ENCODE measurements at places on chromosomes 3 and 15.

DNA sequence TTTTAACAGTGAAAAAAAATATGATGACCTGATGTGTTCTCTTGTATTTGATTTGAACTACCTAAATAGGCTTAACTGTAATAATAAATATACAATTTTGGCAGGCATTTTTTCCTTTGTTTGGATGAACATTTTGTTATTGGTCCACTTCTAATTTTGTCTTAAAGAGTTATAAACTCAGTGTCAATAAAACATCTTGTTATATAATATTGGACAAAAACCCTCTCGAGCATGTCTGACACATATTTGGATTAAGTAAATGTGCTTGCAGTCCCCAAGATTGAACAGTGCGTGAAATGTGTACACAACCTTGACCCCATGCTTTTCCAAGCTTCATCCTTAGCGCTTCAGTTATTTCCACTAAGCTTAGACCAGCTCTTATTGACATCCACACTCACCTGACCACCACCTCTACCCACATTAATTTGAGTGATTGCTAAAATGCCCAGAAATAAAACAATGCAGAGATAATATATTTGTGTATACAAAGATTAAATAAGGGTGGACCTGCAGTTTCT lies 131.7 kb upstream of the ZBED2 start:
- no peak overlapping the region for H3K27ac ChIP-seq
- no peaks in the 10 kb centered on the region for H3K4me1 ChIP-seq
- no peak for DNase-seq
- H3K36me3 ChIP-seq, result no peaks in the 10 kb centered on the region
- H3K4me3 ChIP-seq, result no peak overlapping the region

DNA sequence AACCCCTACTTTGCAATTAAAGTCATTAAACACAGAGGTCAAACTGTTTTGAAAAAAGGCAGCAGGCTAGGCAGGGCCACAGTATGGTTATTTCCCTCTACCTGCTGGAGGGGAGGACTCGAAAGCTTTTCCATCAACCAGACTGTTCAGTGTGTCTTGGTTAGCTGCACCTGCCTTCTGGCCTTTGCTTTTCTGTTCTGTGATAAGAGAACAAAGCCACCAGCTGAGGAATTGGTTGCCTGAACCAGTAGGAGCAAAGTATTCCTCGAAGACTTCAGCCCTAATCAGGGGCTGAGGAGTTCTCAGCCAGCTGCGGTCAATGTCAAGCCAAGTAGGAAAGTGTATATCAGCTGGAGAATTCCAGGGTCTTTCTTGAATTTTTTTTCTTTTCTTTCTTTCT lies 132.5 kb downstream of the SOX2 start:
- H3K4me3 ChIP-seq, result no peak overlapping the region
- no peaks in the 10 kb centered on the region for H3K36me3 ChIP-seq
- no peak overlapping the region for H3K27ac ChIP-seq
- no peaks in the 10 kb centered on the region for H3K4me1 ChIP-seq

- H3K36me3 ChIP-seq, result no peaks in the 10 kb centered on the region
- peak overlapping the region; percentile 90 for H3K4me3 ChIP-seq
- H3K4me1 ChIP-seq, result peaks cover 4% of the 10 kb centered on the region
- H3K27ac ChIP-seq, result no peak overlapping the region
- DNase-seq, result no peak
- H3K27me3 ChIP-seq, result peaks cover 13% of the 10 kb centered on the region
Observed at GRCh38 chr15:68888419-68888818, 41.9 kb upstream of the SPESP1 start.

GRCh38 chr3:187265461-187265955 lies 26.0 kb downstream of the MASP1 start:
- H3K27ac ChIP-seq, result no peak overlapping the region
- H3K4me1 ChIP-seq, result no peaks in the 10 kb centered on the region
- H3K27me3 ChIP-seq, result peaks cover 40% of the 10 kb centered on the region
- no peaks in the 10 kb centered on the region for H3K36me3 ChIP-seq

- H3K36me3 ChIP-seq, result peaks cover 75% of the 10 kb centered on the region
- H3K27ac ChIP-seq, result no peak overlapping the region
- DNase-seq, result no peak
- H3K4me1 ChIP-seq, result peaks cover 7% of the 10 kb centered on the region
Observed at GRCh38 chr15:79884204-79884596, 12.6 kb downstream of the MTHFS start.

DNA sequence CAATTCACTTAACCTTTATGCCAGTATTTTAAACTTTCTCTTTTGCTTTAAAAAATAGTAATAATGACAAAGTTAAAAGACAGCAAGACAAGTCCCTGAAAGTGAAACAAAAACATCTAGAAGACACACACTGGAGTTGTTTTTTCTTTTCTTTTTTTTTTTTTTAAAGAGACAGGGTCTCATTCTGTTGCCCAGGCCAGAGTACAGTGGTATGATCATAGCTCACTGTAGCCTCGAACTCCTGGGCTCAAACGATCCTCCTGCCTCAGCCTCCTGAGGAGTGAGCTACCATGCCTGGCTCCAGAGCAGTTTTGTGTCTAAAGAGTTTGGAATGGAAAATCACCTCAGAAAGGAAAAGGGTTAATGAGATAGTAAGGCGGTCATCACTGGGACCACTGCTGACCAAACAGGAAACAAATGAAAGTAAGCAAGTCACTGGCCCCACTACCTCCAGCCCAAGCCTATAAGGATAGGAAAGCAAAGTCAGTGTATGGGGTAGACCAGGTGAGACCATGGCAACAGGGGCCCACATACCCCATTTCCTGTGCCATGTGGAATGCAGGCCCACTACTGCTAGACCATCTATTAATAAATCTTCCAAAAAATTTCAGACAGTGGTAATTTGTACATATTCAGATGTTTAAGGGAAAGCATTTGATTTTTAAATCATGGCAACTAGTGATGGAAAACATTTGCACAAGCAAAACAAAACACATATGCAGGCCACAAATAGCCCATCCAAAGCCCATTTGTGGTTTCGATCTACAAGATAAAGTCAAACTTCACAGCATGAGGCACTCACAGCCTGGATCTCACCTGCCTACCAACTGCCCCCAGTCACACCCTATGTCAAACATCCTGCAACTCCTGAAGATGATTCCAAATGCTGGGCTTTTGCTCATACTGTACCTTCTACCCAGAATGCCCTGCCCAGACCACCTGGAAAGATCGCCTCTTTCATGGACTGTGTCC lies 62.6 kb downstream of the OSBPL10 start:
- H3K36me3 ChIP-seq, result peaks cover 21% of the 10 kb centered on the region
- H3K4me1 ChIP-seq, result peaks cover 67% of the 10 kb centered on the region
- peak overlapping the region; percentile 77 for H3K4me3 ChIP-seq

GRCh38 chr3:49689046-49689907 lies at the start of the genes MST1 and RNF123:
TSS of gene MST1 (minus strand) at chr3:49689474. CDS start at chr3:49688691, 783 bp downstream.
TSS of gene RNF123 (plus strand) at chr3:49689557. CDS start at chr3:49691166, 1,609 bp downstream.
- peak within 1 kb of the TSS; percentile 99 for H3K27ac ChIP-seq
- DNase-seq, result peak; percentile 93

DNA sequence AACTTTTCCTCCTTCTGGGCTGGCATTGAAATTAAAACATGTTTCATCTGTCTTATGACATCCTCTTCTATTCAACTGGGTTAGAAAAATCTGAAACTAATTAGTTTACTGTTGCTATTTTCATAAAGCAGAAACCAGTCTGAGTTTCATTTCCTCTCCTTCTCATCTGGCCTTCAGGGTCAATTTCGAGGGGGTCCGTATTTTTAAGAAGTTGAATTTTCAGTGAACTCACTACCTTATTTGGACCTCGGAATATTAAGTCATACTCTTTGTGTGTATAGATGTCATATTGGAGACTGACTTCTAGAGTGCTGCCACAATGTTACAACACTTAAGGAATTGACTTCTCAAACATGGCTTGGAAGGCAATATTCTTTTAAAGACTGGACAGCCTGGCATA lies 485.9 kb downstream of the SQOR start:
- no peaks in the 10 kb centered on the region for H3K4me1 ChIP-seq
- no peak overlapping the region for H3K4me3 ChIP-seq
- DNase-seq, result no peak

DNA sequence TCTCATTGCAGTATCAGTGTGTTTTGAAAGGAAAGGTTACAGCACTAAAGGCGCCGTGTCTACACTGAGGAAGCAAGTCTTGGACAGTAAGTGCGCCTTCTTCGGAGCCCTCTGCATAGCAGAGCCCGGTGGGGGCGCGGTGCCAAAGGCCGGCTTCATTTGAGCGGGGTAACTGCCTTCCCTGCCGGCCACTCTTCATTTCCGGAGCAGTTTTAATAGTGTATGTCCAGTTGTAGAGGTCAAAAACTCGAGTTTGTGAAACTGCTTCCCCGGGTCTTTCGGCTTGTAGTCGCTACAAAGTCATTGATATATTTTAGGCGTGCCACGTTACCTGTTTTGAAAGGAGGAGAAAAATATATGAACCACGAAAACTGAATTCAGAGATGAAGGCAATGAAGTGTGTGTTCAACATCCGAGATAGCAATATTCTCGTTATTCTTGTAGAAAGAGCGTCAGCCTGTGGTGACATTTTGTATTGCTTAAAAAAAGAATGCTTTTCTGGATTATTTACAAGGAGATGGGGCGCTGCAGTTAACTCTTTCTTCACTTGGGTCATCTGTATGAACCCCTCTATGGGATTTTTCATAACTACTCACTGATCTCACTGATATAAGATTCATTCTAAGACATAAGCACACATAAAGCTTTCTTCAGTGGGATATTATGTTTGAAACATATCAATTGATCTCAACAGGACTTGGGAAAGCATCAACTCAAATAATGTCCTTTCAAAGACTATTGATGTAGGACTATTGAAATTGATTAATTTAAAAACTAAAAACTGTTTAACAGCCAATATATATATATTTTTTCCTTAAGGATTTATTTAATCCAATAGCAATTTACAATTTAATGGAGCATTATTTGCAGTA lies 3.0 kb downstream of the ALCAM start:
- DNase-seq, result peak; percentile 65
- H3K27me3 ChIP-seq, result peaks cover 6% of the 10 kb centered on the region
- H3K27ac ChIP-seq, result peak overlapping the region; percentile 100
- no peaks in the 10 kb centered on the region for H3K36me3 ChIP-seq
- peaks cover 43% of the 10 kb centered on the region for H3K4me1 ChIP-seq

GRCh38 chr3:62090066-62090465 lies 283.3 kb downstream of the FEZF2 start:
- no peaks in the 10 kb centered on the region for H3K4me1 ChIP-seq
- no peak for DNase-seq
- no peaks in the 10 kb centered on the region for H3K36me3 ChIP-seq
- no peak overlapping the region for H3K27ac ChIP-seq

DNA sequence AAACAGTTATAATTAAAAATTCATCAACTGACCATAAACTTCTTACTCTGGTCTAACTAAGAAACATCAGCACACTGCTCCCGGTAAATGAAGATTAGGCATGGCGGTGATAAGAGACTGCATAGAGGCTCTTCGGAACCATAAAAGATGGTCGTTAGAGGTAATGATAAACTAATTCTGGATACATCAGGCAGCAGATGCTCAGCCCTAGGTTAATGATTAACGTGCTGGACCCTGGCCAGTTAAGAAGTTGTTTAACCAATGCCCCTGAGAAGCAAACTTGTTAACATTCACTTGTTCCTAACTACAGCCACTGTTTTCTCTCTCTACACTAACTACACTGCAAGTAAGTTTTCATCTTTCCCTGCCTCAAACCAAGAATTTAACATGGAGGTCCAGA lies 111.5 kb downstream of the PDZRN3 start:
- no peak overlapping the region for H3K27ac ChIP-seq
- no peaks in the 10 kb centered on the region for H3K27me3 ChIP-seq
- no peak overlapping the region for H3K4me3 ChIP-seq
- DNase-seq, result no peak

DNA sequence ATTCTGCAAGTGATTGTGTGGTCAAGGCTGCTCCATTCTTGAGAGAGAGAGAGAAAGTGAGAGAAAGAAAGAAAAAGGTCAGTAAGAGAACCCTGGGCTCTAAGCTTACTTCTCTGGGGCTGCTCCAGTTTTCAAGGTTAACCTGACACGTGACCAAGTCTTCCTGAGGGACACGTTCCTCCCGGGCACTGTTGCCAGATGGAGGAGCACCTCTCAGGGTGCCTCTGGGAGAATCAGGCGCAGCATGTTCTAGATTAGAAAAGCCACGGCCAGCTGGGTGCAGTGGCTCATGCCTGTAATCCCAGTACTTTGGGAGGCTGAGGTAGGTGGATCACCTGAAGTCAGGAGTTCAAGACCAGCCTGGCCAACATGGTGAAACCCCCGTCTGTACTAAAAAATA lies 60.8 kb downstream of the ITGA11 start:
- no peak overlapping the region for H3K4me3 ChIP-seq
- H3K4me1 ChIP-seq, result peaks cover 6% of the 10 kb centered on the region
- no peak overlapping the region for H3K27ac ChIP-seq

- no peaks in the 10 kb centered on the region for H3K36me3 ChIP-seq
- DNase-seq, result no peak
- no peaks in the 10 kb centered on the region for H3K27me3 ChIP-seq
- H3K4me3 ChIP-seq, result no peak overlapping the region
- H3K27ac ChIP-seq, result no peak overlapping the region
Observed at GRCh38 chr3:176554264-176554663, 643.0 kb downstream of the TBL1XR1 start.

DNA sequence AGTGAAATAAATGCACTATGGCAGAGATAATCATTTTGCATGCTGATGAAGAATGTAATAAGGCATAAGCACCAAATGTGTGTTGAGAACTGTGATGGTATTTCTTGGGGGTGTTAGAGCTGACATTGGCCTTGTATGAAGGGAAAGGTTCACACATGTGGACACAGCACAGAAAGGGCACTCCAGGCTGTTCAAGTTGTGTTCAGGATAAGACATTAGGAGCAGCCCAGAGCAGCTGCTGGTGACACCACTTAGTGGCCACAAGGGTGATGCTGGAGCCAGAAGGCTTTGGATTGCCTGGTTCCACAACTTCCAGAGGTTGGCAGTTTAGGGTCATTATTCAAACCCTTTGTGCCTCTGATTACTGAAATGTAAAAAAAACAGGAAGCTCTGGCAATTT lies 155.4 kb downstream of the GOLGA6L6 start:
- H3K27me3 ChIP-seq, result no peaks in the 10 kb centered on the region
- no peak for DNase-seq
- H3K36me3 ChIP-seq, result no peaks in the 10 kb centered on the region
- H3K4me1 ChIP-seq, result no peaks in the 10 kb centered on the region
- H3K27ac ChIP-seq, result no peak overlapping the region

DNA sequence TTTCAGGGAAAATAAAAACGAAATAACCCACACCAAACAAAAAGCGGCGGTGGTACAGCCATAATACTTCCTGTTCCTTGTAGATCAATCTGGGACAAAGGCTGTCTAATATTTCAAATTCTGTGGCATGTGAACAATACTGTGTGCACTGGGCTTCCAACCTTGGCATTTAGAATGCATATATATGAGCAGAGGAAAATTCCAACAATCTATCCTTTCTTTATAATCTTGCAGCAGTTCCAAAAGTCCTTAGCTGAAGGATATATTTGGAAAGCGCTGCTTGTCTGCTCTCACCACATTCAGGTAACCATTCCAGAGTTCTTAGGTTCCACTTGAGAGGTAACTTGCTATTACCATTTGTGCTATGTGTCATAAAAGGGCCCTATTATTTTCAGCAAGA lies 231.8 kb downstream of the RBMS3 start:
- H3K27me3 ChIP-seq, result peaks cover 14% of the 10 kb centered on the region
- peaks cover 13% of the 10 kb centered on the region for H3K4me1 ChIP-seq
- no peak overlapping the region for H3K27ac ChIP-seq
- no peak for DNase-seq
- H3K36me3 ChIP-seq, result no peaks in the 10 kb centered on the region
- no peak overlapping the region for H3K4me3 ChIP-seq

All from naive B cell (primary cell).